ENCODE measurements at places on chromosomes 2 and 18. TPM values are rescaled to one million over a fixed set of nuclear protein-coding genes. Genes with fewer than 3 reads are reported as not detected.

DNA sequence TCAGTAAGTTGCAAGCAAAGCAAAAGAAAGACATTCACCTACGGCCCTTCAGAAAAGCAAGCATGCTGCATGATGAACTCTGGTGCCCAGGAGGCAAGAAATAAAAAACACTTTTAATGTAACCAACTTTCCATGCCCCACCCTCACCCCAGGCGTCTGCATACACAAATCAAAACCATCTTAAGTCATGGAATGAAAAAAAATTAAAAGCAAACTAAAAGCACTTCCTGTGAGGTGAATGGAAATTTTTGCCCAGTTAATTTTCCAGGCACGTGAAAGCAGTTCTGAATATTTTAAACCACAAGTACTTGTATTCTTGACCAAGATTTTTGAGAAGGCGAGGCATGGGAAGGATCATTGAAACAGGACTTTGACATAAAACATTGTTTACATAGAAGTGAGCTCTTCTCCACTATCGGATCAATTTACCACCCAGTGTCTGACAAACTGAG lies 2.5 kb upstream of the ICOS start:
- no peak for DNase-seq

GRCh38 chr2:19933351-19933981 lies 31.7 kb upstream of the TTC32 start:
- peak; percentile 23 for DNase-seq

DNA sequence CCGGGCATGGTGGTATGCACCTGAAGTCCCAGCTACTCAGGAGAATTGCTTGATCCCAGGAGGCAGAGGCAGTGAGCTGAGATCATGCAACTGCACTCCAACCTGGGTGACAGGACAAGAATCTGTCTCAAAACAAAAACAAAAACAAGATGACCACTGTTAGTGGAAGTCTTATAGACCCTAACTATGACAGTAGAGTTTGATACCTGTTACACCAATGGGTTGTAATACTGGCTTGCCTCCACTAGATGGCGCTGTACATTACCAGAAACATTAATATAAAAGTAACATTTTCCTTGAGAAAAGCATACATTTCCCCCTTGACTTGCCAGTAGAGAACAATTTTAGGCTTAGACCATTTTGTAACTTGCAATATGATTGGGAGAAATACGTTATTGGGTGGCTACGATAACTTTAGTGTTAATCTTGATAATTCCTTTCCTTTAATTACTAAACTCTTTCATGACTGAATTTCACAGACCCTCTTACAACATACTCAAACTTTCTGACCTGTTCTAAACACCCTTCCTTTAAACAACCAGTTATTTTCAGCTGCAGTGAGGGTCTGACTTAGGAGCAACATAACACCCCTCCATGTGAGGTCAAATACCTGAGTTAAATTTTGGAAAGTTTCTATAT lies 19.5 kb downstream of the SLC25A52 start:
- no peak for DNase-seq

GRCh38 chr2:182444806-182445205 lies 18.0 kb upstream of the PDE1A start:
- DNase-seq: no peak

DNA sequence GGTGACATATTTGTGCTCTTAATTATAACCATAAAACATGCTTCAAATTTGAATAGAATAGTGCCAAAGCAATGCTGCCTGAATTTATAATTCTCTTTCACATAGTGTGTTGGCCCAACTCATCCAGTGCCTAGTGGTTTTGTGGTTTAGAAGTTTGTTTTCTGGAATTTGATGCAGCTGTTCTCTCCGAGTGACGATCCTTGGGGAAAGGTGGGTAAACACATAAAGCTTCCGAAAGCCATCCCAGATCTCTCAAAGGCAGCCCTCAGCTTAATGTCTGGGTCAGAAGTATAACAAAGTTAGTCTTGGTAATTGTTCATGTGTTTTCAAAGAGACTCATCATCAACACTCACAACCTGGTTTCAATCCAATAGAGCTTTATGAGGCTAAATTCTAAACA lies 235.6 kb upstream of the CDH2 start:
- no peak for DNase-seq

GRCh38 chr2:60070196-60070595 lies 483.3 kb downstream of the BCL11A start:
- no peak for DNase-seq

Gene SPATA3
- not detected for total RNA-seq

Gene GPR45
- total RNA-seq: not detected

Gene RGPD3
- total RNA-seq: 4.1 TPM

Gene FECH
- total RNA-seq: 37.3 TPM

Gene ATG16L1
- 36.4 TPM for total RNA-seq

Gene AQP12A
- not detected for total RNA-seq

Gene HJURP
- total RNA-seq: 3.9 TPM

Gene SP3
- total RNA-seq: 125 TPM

Measured in umbilical cord (tissue), 2 donors.